ENCODE measurements at places on chromosomes 1 and 21.

GRCh38 chr21:25572861-25573310 is 34.4 kb downstream of the MRPL39 start:
- no peak for DNase-seq

DNA sequence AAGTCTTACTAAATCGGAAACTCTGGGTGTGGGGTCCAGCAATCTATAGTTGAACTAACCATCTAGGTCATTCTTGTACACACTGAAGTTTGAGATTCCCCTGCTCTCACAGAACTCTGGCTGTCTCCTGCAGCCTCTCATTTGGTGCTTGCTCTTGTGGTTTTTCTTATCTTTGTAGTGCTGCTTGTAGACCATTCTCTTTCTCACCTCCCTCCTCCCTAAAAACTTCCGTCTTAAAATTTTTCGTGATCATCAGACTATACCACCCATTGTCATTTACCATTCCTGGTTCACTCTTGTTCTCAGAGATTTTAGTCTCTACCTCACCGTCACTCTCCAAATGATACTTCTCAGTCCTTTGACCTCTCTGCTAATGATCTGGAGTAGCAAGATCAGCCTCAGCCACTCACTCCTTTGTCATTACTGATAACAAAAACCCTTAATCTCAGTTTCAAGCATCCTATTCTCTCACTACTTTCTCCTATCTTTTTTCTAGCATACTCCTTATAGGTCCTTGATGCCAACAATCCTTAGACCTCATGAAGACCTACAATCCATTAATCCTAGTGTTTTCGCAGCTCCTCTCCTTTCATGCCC is 13.0 kb upstream of the EPHX4 start:
- no peak for DNase-seq

DNA sequence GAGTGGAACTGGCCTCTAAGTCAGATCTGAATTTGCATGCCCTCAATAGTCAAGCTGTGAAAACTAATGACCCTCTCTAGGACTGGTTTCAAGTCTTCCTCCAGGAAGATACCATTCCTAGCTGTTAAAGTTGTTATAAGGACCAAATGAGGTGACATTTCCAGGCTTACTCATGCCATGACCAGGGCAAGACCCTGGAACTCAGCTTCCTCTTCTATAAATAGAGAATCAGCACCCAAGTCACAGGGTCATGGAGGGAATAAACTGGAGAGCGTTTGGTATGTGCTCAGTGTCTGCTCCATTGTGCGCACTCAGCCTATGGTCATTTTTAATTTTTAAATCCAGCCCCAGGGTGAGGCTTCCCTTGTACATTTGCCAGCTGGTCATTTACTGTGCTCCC is 2.5 kb downstream of the S100A9 start:
- no peak for DNase-seq

GRCh38 chr21:34670220-34670961 is 1.6 kb downstream of the CLIC6 start:
- no peak for DNase-seq

- DNase-seq, result no peak
These were observed 16.7 kb upstream of the PDE9A start for GRCh38 chr21:42636520-42637266.

- no peak for DNase-seq
These were observed 7.5 kb downstream of the MPL start for GRCh38 chr1:43345120-43345519.

- no peak for DNase-seq
These were observed 183.5 kb downstream of the TPR start for GRCh38 chr1:186191511-186191910.

GRCh38 chr1:11571906-11572616 is 82.2 kb downstream of the FBXO2 start:
- no peak for DNase-seq

DNA sequence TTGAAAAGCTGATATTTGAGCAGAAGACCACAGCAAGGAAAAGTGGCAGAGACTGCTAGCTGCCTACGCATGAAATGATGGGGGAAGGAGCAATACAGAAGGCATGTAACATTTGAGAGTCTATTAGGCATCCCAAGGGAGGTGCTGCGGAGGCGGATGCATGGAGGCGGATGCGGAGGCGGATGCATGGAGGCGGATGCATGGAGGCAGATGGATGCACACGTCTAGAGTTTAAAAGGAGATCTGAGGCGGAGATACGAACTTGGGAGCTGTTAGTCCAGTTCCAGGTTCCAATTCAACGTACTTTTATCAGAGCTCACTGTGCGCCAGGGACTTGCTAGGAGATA is 744 bp upstream of the DDX20 start:
- no peak for DNase-seq

- DNase-seq, result no peak
These were observed 9.4 kb downstream of the PRDM15 start for GRCh38 chr21:41869771-41870170.

- no peak for DNase-seq
These were observed 11.0 kb upstream of the XCL2 start for GRCh38 chr1:168554603-168555483.

DNA sequence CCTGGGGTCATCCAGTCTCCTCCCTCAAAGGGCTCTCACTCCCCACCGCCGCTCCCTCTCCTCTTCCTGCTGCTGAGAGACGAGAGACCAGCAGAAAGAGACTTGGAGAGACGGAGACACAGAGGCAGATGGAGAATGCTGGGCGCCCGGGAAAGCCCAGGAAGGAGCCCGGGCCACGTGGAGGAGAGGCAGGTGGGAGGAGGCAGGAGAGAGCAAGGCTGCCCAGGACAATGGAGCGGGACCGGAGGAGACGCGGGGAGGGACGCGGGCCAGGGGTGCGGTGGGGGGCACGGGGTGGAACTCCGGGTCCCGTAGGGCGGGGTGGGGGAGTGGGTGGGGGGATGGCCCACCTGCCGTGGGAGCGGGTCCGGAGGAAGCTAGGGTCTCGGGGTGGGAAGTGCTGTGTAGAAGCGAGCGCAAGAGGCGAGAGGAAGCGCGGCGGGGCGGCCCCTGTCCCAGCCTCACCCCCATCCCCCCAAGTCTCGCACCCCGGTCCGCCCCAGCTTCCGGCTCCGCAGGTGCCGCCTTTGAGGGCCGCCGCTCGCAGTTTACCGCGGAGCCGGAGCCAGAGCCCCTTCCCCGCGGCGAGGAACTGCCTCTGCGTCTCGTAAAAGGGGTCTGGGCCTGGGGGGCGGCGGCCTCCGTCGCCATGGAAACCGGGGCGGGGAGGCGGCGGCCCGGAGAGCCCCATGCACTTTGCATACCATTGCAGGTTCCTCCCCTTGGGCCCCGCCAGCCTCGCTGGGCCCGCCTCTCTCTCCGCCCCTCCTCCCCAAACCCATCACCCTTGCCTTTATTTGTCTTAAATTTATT is 11.7 kb upstream of the EPHA2 start:
- peak; percentile 60 for DNase-seq

DNA sequence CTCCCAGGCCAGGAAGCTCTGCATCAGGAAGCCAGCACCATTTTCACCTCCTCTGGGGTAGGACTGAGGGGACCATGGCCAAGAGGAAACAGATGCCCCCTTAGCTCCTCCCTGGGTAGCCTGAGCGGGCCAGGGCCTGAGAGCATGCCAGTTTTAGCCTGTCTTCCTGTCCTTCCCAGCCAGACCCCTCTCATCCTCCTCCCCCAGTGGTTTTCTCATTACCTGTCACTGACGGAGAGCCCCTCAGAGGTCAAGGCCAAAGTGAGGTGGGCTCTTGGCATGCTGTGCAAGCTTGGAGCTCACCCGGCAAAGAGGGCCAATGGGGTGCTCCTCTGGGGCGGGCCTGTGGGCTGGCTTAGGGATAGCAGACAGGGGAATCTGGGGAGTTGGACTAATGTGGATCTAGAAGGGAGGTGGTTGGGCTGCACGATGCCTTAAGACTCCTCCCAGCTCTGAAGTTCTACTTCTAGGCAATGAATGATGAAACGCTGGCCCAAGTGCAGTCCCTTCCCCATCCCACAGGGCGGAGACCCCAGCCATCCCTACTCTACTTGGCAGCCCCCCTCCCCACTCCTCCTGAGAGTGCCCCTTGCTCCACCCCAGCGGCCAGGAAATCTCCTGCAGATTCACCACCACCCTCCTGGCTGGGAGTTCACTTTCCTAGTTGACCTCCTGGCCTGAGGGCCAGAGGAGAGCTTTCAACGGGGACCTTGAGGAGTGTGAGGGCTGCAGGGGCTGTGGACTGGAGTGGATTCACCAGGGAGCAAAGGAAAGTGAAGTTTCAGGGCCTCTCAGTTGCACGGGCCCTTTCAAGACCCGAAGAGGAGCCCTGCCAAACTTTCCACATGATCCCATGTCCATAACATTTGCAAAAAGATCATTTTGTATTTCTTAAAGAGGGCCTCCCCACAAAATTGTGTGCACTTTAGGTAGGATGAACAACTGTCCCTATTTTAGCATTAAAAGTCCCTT is 9.4 kb upstream of the LMNA start:
- DNase-seq, result no peak

GRCh38 chr1:211762206-211762605 is 68.4 kb downstream of the LPGAT1 start:
- DNase-seq, result no peak

DNA sequence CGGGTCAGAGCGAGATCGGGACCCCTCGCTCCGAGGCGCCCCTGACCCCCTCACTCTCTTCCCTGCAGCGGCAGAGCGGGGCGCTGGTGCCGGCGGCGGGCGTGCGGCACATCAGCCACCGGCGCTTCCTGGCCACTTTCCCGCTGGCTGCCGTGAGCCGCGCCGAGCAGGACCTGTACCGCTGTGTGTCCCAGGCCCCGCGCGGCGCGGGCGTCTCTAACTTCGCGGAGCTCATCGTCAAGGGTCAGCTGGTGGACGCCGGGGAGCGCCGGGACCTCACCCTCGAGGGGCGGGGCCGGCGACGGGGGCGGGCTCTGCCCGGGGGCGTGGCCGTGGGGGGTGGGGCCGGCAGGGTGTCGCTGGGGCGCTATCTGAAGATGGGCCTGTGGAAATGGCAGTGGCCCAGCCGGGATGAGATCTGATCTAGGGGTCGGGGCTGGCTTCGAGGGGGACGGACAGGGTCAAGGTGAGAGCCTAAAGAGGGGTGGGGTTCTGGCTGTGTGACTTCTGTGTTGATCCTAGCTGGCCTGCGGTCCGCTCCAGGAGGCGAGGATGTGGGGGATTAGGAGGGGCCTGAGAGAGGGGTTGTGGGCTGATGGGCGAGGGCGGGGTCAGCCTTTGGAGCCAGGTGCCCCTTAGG is 23.6 kb downstream of the PTPRU start:
- peak; percentile 25 for DNase-seq

DNA sequence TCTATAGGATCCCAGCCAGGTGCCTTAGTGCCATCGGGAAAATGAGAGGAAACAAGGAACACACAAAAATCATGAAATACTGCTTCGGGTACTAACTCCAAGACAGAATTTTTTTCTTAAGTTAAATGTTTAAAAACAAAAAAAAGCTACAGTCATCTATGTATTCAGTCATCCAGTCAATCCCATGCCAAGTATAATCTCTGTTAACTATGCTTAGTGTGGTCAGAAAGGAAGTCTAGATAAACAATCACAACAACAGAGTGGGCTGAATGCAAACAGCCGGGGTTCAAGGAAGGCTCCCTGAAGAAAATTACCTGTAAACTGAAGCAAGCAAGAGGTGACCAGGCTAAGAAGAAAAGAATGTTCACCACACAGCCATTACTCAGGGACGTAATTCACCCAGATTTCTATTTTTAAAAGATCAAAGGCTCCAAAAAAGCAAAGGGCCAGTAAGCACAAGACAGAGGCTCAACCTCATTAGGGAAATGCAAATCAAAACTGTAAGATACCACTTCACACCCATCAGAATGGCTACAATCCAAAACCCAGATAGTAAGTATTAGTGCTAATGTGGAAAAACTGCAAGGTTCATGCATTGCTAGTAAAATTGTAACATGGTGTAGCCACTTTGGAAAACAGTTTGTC is 53.0 kb downstream of the RERE start:
- no peak for DNase-seq

GRCh38 chr1:11289064-11289463 is 16.1 kb downstream of the UBIAD1 start:
- no peak for DNase-seq

- DNase-seq, result no peak
These were observed 17.5 kb upstream of the COL6A2 start for GRCh38 chr21:46080171-46081021.

DNA sequence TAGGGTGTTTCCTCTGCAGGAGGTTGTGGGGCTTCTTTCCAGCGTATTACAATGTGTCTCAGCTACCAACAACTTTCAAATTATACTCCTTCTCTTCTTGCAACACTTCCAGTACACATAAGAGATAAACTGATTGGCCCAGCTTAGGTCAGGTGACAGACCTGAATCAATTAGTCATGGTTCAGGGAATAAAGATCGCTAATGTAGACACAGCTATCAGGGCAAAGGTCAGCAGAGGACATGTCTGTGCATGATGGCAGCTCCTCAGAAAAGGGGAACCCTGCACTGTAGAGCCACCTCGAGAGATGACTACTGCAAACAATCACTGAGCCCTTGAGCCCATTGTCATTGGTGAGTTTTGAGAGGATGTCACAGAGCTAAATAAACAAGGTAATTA is 36.8 kb upstream of the PKN2 start:
- no peak for DNase-seq

- no peak for DNase-seq
These were observed 13.2 kb downstream of the CAPN9 start for GRCh38 chr1:230760360-230760827.

GRCh38 chr1:94061513-94062443 is 59.2 kb downstream of the ABCA4 start:
- no peak for DNase-seq

DNA sequence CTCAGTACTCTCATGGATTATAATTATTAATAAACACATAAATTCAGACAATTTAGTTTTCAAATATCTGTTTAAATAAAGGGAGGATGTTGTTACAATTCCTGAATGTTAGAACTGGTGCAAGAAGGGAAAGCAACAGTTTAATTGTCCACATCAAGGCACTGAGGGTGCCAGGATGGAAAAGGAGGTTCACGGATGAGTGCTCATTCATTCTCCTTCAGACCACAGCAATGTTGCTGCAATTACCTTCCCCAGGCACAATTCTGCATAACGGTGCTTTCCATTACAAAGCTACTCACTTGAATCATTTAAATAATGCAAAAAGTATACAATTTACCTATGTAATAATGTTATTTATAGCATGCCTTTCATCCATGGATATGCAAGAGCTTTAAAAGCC is 52.3 kb upstream of the COG2 start:
- DNase-seq, result no peak

GRCh38 chr21:42198929-42199867 is 19.7 kb upstream of the ABCG1 start:
- no peak for DNase-seq

- DNase-seq, result no peak
These were observed 38.5 kb upstream of the BMP8B start for GRCh38 chr1:39827201-39827600.

DNA sequence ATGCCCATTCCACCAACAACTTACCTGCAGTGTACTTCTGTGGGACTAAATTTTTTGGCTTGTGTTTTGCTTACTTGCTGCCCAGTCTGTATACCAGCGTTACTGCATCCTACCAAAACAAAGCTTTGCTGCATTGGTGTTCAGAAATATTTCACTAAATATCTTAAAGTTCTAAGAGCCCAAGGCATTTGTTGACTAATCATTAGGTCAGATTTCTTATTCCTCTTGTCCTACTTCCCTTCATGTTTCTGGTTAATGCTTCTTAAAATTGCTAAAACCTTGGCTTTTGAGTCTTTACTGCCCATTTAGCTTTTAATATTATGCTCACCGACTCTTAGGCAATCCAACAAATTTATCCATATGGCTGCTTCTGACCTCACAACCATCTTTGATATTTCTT is 161.8 kb downstream of the DPYD start:
- DNase-seq, result no peak
